ENCODE measurements at places on chromosomes 7 and 10. TPM values are rescaled to one million over a fixed set of nuclear protein-coding genes. Genes with fewer than 3 reads are reported as not detected.

DNA sequence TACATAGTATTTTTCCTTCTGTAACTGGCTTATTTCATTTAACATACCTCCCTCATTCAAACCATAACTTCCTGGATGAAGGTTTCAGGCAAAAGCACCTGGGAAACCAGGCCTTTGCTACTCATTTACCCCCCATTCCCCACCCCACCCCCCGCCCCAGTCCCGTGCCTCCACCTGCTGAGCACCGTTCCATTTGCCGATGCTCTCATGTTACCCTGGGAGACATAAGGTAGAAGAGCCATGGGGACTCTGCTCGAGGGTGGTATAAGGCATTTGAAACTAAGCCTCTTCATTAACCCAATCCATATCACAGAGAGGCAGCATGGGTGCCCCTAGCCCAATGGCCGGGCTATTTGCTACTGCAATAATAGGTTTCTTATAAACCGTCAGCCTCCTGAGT is 22.2 kb upstream of the MCM10 start:
- no peak for DNase-seq

The FOXP2 gene
- 32.0 TPM for total RNA-seq

GRCh38 chr7:107439025-107439424 is 30.8 kb upstream of the GPR22 start:
- no peak for DNase-seq

DNA sequence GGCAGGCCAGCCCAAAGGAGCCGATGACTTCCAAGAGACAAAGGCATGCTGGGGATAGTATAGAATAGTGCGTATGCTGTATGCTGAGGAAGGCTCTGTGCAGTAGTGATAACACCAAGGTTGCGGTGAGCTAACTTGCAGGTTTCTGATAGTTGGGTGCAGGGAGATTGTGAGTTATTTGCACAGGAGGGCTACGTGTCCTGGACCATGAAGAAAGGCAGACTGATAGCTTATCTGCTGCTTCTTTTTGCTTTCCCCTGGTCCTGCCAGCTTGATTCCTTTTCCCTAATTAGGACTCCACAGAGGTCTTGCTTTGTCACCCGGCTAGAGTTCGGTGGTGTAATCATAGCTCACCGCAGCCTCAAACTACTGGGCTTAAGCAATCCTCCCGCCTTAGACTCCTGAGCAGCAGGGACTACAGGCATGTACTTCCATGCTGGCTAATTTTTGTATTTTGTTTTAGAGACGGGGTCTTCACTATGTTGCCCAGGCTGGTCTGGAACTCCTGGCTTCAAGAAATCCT is 43.9 kb upstream of the ARHGAP12 start:
- no peak for DNase-seq

DNA sequence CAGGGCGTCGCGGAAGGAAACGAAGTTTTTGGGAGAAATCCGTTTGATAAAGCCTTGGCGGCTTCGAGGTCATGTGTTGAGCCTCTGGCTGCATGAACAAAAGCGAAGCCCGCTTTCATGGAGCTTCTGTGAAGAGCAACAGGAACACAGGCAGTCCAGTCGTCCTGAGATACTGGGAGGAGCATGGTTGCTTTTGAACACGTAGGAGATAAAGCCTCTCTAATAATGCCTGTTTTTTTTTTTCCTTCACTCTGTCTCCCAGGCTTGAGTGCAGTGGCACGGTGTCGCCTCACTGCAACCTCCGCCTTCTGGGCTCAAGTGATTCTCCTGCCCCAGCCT is 473 bp upstream of the ZNF32 start:
- DNase-seq = no peak

DNA sequence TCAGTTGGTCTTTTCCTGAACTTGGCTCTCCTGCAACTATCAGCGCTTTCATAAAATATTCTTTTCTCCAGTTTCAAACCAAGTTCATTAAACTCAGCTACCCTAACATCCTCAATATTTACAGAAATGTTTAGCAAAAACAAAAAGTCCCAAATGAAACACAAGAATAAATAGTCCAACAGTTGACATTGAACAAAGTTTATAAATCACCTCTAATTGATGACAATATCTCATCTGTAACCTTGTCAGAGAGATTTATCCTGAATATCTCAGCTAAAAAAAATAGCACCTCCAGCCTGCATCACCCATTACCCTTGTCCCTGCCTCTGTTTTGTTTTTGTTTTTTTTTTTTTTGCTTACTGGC is 76.1 kb downstream of the ANK3 start:
- DNase-seq = no peak

DNA sequence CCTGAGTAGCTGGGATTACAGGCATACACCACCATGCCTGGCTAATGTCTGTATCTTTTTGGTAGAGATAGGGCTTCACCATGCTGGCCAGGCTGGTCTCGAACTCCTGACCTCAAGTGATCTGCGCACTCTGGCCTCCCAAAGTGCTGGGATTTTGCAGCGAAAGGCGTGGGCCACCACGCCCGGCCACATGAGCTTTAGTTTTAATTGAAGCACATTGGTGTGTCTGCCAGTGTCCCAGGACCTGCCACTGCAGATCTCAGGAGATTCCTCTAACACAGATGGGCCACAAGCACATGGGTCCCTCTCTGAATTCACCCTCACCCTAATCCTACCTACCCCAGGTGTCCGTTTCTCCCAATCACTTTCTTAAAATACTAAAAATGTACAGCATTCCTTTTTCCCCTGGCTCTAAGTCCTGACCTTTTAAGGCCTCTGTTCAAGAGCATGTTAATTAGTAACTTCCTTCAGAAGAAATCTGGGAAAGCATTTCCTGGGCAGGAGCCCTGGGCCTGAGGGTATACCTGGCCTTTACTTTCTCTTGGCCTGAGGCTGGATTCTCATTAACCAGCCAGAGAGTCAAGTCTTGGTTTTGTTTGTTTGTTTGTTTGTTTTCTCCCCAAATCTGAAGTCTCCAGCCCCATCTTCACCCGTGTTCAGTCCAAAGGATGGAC is 82.6 kb downstream of the PRPF18 start:
- no peak for DNase-seq

The MGMT gene
- total RNA-seq = 15.4 TPM

The SORBS1 gene
- 422 TPM for total RNA-seq

GRCh38 chr10:47351899-47352815 is 4.0 kb downstream of the RBP3 start:
- DNase-seq = no peak

Data from uterus (tissue), 4 donors.